ENCODE measurements at places on chromosomes 7 and 10. TPM values are rescaled to one million over a fixed set of nuclear protein-coding genes. Genes with fewer than 3 reads are reported as not detected.

GRCh38 chr7:123003539-123004126, 8.1 kb upstream of the TAS2R16 start:
- H3K4me3 ChIP-seq, result no peak overlapping the region
- DNase-seq, result no peak
- peaks cover 3% of the 10 kb centered on the region for H3K27me3 ChIP-seq
- H3K27ac ChIP-seq, result peak overlapping the region; percentile 33

GRCh38 chr10:49049660-49050059, 65.7 kb downstream of the VSTM4 start:
- H3K4me1 ChIP-seq, result no peaks in the 10 kb centered on the region
- H3K36me3 ChIP-seq, result peaks cover 6% of the 10 kb centered on the region
- no peak overlapping the region for H3K27ac ChIP-seq
- DNase-seq, result no peak
- no peak overlapping the region for H3K4me3 ChIP-seq
- peaks cover 1% of the 10 kb centered on the region for H3K27me3 ChIP-seq

- no peak overlapping the region for H3K4me3 ChIP-seq
- peaks cover 2% of the 10 kb centered on the region for H3K27me3 ChIP-seq
- H3K36me3 ChIP-seq, result no peaks in the 10 kb centered on the region
- H3K27ac ChIP-seq, result no peak overlapping the region
- DNase-seq, result peak; percentile 64
- H3K4me1 ChIP-seq, result peaks cover 11% of the 10 kb centered on the region
These were observed 237.4 kb downstream of the WDR11 start for GRCh38 chr10:121088524-121088923.

DNA sequence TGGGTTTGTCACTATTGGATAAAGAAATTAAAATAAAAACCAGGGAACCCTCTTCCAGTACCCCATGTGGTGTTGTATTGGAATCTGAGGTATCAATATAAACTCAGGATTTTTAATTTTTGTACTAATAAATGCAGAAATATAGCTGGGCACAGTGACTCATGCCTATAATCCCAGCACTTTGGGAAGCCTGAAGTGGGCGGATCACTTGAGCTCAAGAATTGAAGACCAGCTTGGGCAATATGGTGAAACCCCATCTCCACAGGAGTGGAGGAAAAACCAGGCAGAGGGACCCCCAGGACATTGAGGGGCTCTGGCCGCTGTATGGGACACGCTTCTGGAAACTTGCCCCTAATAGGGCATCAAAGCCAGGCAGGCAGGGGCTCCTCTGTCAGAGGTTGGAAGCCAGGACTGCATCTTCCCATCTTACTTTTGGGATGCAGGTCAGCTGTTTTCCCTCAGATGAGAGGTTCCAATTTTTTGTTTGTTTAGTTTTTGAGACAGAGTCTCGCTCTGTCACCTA, 11.1 kb downstream of the ADIRF start:
- peaks cover 3% of the 10 kb centered on the region for H3K4me1 ChIP-seq
- no peak overlapping the region for H3K4me3 ChIP-seq
- H3K27ac ChIP-seq, result no peak overlapping the region
- no peaks in the 10 kb centered on the region for H3K36me3 ChIP-seq
- no peak for DNase-seq

DNA sequence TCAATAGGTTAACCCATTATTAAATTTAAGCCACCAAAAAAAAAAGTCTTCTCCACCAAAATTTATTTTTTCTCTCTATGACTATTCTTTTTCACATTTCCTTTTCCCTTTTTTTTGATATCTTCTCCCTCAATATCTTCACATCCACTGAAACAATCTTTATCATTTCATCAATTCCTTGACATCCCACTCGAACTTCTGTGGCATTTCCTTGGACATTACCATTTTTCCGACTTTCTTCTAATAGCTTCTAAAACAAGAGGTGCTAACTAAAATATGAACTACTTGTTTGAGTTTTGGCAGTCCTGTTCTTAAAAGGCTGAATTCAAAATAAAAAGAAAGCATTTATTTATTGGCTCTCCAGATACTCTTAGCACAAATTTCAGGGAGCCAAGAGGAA, 684 bp upstream of the CTNNA3 start:
- H3K27me3 ChIP-seq, result peaks cover 2% of the 10 kb centered on the region
- peaks cover 9% of the 10 kb centered on the region for H3K36me3 ChIP-seq

DNA sequence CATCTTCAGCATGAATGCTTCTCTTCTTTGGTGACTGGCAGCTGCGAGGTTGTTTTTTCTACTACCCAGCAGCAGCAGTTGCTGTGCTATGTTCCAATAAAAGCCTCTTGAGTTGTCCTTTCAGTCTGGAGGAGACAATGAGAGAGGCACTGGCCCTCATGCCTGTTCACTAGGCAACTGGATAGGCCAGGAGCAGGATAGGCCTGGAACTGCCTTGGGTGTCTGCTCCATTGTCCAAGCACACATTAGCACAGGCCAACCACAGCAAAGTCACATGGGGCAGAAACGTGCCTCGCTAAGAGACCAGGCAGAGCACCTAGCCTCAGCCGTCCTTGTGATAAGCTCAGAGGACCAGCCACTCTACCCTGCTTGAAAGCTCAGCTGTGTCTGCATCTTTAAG, 76.9 kb upstream of the PDCD4 start:
- peaks cover 2% of the 10 kb centered on the region for H3K27me3 ChIP-seq
- H3K4me1 ChIP-seq, result peaks cover 78% of the 10 kb centered on the region
- no peaks in the 10 kb centered on the region for H3K36me3 ChIP-seq
- peak overlapping the region; percentile 1 for H3K4me3 ChIP-seq

DNA sequence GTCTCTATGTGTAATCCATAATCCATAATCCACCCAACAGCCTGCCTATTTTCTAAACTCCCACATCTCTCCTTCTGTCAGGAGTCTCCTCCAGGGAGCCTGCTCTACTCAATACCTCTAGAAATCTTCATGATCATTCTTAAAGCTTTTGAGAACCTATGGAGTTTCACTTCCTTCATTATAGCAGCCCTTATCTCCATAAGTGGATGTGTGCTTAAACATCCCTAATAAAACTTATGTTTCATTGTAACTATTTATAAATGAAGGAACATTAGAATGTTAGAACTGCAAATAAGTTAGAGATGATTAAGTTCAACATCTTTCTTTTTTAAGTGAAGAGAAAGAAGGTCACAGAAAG, 8.5 kb downstream of the CPED1 start:
- no peaks in the 10 kb centered on the region for H3K36me3 ChIP-seq
- H3K4me1 ChIP-seq, result no peaks in the 10 kb centered on the region
- DNase-seq, result no peak
- H3K27me3 ChIP-seq, result no peaks in the 10 kb centered on the region
- no peak overlapping the region for H3K4me3 ChIP-seq
- no peak overlapping the region for H3K27ac ChIP-seq

DNA sequence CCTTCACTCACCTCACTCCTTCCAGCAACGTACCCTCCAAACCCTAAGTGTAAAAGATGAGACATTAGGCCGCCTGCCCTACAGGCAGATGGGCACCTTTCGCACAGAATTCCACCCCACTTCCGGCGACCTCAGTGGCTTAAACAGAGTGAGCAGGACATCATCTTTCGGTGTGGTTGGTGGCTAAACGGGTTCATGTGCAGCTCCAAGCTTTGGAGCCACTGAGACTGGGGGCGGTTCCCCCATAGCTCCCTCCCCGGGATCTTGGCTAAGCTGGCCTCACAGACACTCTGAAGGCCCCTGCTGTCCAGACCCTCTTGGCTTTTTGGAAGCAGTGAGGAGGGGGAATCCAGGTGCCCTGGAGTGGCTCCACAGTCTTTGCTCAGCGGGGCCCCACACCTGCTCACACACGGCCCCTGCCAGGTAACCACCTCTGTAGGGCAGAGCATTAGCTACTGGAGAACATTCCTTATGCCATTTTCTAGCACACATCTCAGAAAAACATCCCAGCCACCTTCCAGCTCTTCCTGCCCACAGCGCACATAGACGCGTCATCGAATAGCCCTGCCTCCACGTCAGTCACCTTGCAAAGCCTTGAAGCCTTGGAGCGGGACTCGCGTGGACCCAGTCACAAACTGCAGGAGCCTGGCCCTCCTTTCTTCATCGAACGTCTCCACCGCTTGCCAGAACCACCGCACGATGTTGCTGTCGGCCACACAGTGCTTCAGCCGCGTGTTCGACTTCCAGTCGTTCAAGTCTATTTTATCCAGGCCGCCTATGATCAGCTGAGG, 108.8 kb downstream of the SMURF1 start:
- H3K4me1 ChIP-seq, result peaks cover 2% of the 10 kb centered on the region
- no peak overlapping the region for H3K4me3 ChIP-seq
- DNase-seq, result no peak
- H3K36me3 ChIP-seq, result peaks cover 10% of the 10 kb centered on the region

GRCh38 chr10:31829776-31830175, 98.9 kb downstream of the ARHGAP12 start:
- H3K36me3 ChIP-seq, result no peaks in the 10 kb centered on the region
- peaks cover 15% of the 10 kb centered on the region for H3K4me1 ChIP-seq
- DNase-seq, result no peak

DNA sequence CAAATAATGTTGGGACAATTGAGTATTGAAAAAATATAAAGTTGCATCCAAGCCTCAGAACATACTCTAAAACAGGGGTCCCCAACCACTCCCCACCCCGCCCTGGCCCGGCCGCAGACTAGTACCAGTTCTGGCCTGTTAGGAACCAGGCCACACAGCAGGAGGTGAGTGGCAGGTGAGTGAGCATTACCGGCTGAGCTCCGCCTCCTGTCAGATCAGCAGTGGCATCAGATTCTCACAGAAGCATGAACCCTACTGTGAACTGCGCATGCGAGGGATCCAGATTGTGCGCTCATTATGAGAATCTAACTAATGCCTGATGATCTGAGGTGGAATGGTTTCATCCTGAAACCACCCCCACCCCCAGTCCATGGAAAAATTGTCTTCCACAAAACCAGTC, 19.4 kb downstream of the HIPK2 start:
- DNase-seq, result no peak
- H3K27ac ChIP-seq, result no peak overlapping the region
- H3K4me1 ChIP-seq, result peaks cover 19% of the 10 kb centered on the region
- H3K27me3 ChIP-seq, result no peaks in the 10 kb centered on the region
- no peak overlapping the region for H3K4me3 ChIP-seq

GRCh38 chr7:75534727-75535307, 42.7 kb downstream of the SPDYE5 start:
- no peaks in the 10 kb centered on the region for H3K4me1 ChIP-seq
- no peak overlapping the region for H3K27ac ChIP-seq
- no peaks in the 10 kb centered on the region for H3K36me3 ChIP-seq
- peaks cover 2% of the 10 kb centered on the region for H3K27me3 ChIP-seq
- DNase-seq, result no peak

- DNase-seq, result no peak
- peaks cover 4% of the 10 kb centered on the region for H3K27me3 ChIP-seq
- H3K4me1 ChIP-seq, result peaks cover 37% of the 10 kb centered on the region
- peak overlapping the region; percentile 9 for H3K4me3 ChIP-seq
- H3K36me3 ChIP-seq, result peaks cover 20% of the 10 kb centered on the region
These were observed 8.0 kb downstream of the KLF6 start for GRCh38 chr10:3776796-3777571.

- no peak overlapping the region for H3K27ac ChIP-seq
- H3K4me1 ChIP-seq, result peaks cover 2% of the 10 kb centered on the region
These were observed 21.0 kb downstream of the ZCCHC24 start for GRCh38 chr10:79424221-79425073.

DNA sequence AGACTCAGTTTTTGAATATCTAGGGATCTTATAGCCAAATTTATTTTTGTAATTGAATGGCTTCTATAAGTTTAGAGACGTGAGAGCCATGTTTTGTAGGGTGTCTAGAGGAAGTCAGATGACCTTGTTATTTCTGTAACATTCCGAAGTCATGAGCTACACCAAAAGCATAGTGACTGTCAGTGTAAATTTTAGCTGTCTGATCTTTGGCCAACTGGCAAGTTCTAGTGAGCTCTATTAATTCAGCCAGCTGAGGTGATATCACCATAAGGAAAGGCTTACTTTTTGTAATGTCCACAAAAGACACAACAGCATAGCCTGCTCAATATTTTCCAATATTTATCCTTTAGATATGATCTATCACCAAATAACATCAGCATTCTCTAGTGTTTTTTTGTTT, 9.9 kb upstream of the NT5C3A start:
- H3K4me3 ChIP-seq, result no peak overlapping the region
- no peak overlapping the region for H3K27ac ChIP-seq
- no peaks in the 10 kb centered on the region for H3K27me3 ChIP-seq
- no peaks in the 10 kb centered on the region for H3K4me1 ChIP-seq

- no peak overlapping the region for H3K4me3 ChIP-seq
- H3K27me3 ChIP-seq, result no peaks in the 10 kb centered on the region
- H3K36me3 ChIP-seq, result peaks cover 4% of the 10 kb centered on the region
These were observed 17.0 kb downstream of the CUBN start for GRCh38 chr10:17112566-17112965.

DNA sequence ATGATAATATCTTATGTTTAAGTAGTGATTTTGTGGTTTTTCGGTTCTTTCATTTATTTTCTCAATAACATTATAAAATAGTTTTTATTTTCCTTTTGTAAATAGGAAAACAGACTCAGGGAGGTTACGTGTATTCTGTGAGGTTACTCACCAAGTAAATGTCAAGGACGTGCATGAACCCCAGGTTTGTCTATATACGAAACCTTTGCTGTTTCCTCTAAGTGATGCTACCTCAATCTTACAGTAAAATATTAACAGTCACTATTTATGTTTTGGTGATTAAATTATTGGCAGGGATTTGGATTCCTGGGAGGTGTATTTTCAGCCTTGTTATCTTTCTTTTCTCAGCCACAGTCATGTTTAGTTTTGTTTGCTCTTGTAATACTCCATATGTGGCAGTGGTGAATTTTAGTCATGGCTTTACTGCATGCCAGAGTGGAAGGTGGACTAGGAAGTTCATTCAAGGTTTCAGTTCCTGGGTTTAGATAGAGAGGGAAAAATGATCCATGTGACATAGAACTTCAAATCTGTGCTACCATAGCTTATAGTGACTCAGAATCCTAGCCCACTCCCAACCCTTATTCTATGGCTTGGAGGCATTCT, 139.9 kb downstream of the ARL4A start:
- DNase-seq, result no peak
- no peak overlapping the region for H3K4me3 ChIP-seq
- no peaks in the 10 kb centered on the region for H3K36me3 ChIP-seq
- no peak overlapping the region for H3K27ac ChIP-seq

DNA sequence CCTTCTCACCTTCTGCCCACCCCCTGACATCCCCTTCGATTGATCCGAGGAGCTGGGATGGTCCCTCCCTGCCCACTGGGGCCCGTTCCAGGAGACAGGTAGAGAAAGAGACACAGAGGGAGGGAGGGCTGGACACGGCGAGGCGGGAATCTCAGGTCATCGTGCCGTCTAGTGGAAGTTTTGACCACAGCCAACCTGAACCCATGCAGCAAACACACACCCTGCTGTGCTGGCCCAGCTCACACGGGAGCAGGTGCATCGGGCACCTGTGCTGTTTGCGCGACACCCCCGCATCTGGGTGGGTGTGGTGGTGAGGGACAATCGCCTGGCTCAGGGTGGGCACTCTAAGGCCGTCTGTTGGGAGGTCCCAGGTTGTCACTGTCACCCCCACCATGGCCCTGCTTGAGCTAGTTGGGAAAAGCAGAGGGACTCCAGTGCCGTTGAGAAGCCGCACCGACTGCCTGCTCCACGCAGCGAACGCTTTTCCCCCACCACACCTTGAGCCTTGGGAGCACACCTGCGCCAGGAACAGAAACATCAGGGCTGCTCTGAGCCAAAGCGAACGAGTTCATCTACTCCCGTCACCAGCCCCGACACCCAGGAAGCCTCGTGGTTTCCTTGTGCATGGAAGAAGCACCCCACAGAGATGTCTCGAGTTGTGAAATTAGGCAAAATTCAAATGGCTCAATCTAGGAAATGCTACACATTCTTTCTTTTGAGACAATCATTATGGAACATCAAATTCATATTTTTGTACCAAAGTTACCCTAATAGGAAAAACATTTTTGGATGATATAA, 285.8 kb downstream of the DNAJB6 start:
- no peaks in the 10 kb centered on the region for H3K4me1 ChIP-seq
- H3K27ac ChIP-seq, result no peak overlapping the region
- H3K27me3 ChIP-seq, result peaks cover 9% of the 10 kb centered on the region
- DNase-seq, result no peak
- peaks cover 4% of the 10 kb centered on the region for H3K36me3 ChIP-seq

Gene PLXNA4
- total RNA-seq, result 16.2 TPM

Measured in glutamatergic neuron (in vitro differentiated cells).